Posterior vena cava (tissue), 2 donors: ENCODE measurements at places on chromosomes 7 and 10. TPM values are rescaled to one million over a fixed set of nuclear protein-coding genes. Genes with fewer than 3 reads are reported as not detected.

The ZNF804B gene
- total RNA-seq: not detected

- DNase-seq: no peak
Measured at GRCh38 chr7:13057462-13058200, 370.2 kb downstream of the ARL4A start.

DNA sequence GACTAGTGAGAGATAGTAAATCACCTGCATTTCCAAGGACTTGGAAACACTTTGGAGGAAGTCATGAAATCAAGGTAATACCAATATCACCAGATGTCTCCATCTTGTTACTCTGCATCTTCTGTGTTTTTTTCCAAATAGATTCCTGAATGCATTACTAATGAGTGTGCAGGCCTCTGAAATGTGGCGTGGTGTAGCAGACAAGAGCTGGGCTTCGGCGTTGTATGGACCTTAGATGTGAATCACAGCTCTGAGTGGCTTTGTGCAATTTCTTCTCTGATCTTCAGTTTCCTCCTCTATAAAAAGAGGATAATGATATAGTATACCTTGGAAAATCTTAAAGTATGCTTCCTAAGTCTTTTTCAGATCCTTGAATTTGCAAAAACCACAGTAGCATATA is 9.6 kb upstream of the MYPN start:
- DNase-seq: no peak

GRCh38 chr7:90740386-90740785 is 144.3 kb downstream of the CDK14 start:
- DNase-seq: no peak

DNA sequence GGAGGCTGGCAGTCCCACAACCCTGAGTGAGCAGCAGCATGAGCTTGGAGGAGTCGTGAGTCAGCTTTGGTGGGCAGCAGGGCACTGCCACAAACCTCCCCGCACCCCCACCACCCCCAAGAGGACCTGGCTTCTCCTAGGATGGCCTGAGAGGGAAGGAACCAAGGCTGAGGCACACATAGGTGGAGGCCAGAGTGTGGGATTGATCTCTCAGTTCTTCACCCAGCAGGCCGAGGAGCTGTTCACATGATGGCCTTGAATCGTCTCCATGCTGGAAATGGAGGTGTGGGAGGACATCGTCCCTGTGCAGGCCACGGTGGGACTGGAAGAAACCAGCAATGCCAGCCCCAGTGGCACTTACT is 17.4 kb upstream of the GDF10 start:
- no peak for DNase-seq
